ENCODE measurements at places on chromosomes 2 and 18.
A peak's percentile ranks its signal among the peaks of the same experiment; 100 is the strongest.

- DNase-seq = no peak
These were observed 56.7 kb downstream of the NEMP2 start for GRCh38 chr2:190477661-190478454.

DNA sequence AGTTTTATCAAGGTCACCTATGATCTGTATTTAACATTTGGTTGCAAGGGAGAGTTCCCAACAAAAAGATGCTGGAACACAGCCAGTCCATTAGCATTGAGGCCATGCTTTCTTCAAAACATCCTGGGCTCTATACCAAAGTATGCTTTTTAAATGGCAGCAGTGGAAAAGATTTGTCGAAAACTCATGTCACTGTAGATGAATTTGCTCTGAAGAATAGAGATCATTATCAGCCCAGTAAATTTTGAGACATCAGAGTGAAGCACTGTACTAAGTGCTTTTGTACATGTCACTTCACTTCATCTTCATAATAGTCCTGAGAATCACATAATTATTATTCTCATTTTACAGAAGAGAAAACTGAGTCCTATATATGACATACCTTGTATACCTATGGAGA, 189.8 kb downstream of the CAMKMT start:
- DNase-seq = no peak

DNA sequence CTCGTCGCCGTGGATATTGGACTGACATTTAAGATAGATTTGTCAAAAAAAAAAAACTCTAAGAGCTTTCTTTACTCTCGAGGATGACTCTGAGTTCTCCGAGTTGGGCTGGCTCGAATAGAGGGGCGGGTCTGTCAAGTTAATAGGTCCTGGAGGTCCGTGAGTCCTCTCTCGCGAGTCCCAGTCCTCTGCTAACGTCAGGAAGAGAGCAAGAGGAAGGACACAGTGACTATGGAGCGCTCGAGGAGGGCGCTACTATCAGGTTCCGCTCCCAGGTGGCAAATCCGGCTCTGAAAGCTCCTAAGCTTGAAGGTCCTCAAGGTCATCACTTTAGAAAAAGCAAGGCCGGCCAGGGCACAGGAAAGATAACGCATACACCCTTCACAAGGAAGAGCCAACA, 404 bp upstream of the AKAIN1 start:
- DNase-seq = no peak

GRCh38 chr18:24561369-24561965, 101.0 kb downstream of the HRH4 start:
- no peak for DNase-seq

DNA sequence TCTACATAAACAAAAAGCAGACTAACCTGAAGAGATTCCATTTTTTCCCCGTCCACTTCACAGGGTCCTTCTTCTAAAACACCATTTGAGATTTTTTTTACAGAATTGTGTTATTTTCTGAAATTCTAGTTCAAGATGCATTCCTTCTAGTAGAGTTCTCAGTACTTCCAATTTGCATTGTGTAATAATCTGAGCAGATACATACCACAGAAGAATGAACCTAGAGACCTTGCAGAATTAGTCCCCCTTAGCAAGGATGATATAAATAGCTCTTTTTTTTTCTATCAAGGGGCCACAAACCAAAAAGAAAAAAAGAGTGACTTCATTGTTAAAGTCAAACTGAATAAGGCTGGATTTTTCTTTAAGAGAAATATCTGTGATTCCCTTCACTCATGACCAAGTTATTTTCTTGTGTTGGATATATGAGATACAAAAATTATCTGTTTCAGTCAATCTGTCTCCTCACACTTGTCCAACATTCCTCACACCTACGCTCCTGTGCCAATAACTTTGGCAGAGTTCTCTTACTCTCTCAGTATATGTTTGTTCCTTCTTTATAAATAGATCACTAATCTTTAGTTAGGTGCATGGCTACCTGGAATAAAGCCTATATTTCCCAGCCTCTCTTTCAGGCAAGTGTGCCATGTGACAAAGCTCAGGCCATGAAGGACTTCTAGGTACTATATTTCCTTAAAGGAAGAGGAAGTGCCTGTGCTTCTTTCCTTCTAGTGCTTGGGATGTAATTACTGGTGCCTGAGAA, 183.5 kb downstream of the ZNF385B start:
- no peak for DNase-seq

DNA sequence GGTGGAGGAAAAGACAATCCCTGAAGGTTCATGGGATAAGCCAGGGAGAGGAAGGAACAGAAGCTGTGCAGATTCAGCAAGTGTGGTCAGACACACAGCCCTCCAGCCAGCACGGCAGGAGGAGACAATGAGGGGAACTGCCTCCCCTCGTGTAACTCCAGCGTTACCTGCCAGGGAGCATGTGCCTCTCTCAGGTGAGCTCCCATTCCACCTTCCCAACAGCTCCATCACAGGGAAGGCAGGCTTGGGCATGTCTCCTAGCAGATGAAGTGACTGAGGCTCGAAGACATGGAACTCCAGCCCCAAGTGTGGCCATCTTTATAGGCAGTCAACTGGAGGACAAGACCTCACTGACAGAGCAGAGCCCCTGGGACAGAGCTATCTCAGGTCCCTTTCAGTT, 47.4 kb downstream of the ZBTB7C start:
- no peak for DNase-seq

GRCh38 chr2:238644095-238645081, 203.5 kb upstream of the TWIST2 start:
- DNase-seq = no peak

- no peak for DNase-seq
These were observed 57.2 kb downstream of the NYAP2 start for GRCh38 chr2:225456619-225457260.

- no peak for DNase-seq
These were observed 119.8 kb downstream of the NDUFA10 start for GRCh38 chr2:239905306-239905705.

DNA sequence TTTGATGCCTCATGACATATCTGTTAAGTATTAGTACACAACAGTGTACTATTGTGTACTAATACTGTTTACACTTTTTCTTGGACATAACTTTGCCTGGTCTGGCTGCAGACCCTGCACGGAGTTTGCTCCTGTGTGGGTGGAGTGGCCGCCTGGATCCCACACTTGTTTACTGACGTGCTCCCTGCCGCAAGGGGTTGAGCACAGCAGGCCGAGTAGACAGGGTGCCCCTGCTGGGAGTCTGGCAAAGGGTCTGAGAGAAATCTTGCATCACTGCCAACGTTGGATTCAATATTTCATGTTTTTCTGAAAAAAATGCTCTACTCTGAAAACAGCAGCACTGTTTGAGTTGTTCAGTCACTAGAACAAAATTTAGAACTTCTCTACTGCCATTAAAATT, 59.0 kb downstream of the PDK1 start:
- DNase-seq = no peak

DNA sequence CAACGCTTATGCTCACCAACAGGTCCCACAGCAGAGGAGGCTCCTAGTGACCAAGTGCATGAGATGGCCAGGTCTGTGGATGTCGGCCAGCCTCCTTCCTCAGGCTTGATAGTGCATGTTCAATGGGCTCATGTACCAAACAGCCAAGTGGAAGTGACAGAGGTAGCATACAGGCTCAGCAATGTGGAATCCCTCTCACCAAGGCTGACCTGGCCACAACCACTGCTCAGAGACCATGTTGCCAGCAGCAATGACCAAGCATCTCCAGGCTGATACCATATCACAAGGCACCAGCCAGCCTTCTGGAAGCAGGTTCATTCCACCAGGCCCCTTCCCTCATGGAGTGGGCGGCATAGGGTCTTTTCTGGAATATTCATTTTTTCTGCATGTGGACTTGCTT, 61.5 kb downstream of the REEP1 start:
- DNase-seq = no peak

- no peak for DNase-seq
These were observed 37.3 kb downstream of the EFR3B start for GRCh38 chr2:25079050-25079635.

DNA sequence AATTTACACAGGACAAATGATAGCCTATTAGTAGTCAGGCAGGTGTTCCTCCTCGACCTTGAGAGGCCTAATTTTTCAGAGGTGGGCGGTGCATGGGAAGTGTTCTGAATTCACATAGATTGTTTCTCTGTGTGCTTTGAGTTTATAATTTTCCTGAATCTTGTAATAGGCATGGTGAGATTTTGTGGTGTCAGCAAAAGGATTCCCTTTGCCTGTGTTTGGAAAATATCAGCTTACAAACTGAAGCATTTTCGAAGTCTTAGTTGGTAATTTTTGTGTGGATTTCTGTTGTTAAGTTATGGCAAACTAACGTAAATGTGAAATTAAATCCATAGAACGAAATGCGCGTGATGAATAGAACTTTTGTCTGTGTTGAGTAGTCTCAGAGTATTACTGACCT, 194.0 kb upstream of the RBMS1 start:
- DNase-seq = no peak

GRCh38 chr2:130352237-130352636, 3.6 kb upstream of the PTPN18 start:
- DNase-seq = no peak

- DNase-seq = no peak
These were observed 56.3 kb downstream of the GREB1L start for GRCh38 chr18:21298351-21298750.

GRCh38 chr2:10172033-10172871, 49.7 kb downstream of the RRM2 start:
- no peak for DNase-seq

DNA sequence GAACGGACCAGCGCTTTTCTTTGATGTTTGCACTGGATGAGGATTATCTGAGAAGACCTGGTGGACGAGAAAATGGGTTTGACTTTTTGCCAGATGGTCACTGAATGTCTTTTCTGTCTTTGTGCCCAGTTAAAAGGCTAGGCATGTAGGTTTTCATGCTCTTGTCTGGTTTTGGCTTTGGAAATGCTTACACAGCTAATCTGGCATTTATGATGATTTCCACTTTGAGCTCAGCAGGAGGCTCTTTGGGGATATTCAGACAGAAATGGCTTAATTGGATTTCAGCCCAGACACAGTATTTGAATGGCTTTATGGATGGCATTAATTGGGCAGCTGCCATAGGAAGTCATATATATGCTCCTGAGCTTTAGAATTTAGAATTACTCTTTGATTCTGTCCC, 59.6 kb downstream of the NCK2 start:
- no peak for DNase-seq

DNA sequence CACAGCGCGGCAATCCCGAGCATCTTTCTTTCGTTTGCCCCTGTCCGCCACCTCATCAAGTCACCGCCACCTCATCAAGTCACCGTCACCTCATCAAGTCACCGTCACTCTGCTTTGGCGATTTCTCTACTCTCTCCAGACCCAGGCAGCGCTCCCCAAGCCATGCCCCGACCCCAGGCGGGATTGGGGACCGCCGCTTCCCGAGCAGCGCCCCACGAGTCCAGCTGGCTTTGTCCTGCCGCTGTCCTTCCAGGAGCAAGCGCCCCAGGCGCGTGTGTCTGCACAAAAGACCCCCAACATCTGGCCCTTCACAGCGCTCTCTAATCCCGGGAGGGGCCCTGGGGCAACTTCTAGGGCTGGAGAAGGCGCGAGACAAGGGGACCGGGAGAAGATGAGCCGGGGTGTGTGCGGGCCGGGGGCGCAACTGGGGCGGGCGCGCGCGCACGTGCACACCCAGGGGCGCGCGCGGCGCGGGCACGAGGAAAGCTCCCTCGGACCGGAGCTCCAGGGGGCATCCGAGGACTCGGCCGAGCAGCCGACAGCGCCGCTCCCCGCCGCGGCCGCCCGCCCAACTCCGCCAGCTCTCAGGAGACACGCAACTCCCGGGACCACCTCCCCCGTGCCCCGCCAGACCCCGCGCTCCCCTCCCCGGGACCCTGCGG, 633 bp upstream of the RNF152 start:
- peak; percentile 92 for DNase-seq

DNA sequence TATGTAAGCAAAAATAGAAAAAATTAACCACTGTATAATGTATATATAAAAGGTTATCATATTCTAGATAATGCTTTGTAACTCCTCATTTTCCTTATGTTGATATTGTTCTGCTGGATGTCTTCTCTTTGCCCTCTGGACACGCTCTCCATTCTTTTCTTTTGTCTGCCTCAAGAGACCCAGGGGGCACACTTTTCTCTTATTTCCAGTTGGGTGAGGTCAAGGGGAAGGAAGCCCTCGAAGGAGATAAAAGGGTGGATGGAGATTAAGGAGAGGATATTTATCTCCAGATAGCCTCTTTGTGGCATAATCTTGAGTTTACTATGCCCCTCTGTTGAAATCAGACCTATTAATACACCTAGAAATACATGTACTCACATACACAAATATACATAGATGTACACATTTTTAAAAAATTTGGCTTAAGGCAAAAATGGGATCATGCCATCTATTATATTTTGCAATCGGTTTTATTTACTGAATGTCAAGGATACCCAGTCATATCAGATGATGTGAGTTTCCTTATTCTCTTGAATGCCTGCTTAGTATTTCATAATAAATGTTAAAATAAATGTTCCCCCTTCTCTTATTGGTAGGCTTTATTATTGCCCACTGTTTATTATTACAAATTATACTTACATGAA, 65.3 kb downstream of the LCLAT1 start:
- DNase-seq = no peak

DNA sequence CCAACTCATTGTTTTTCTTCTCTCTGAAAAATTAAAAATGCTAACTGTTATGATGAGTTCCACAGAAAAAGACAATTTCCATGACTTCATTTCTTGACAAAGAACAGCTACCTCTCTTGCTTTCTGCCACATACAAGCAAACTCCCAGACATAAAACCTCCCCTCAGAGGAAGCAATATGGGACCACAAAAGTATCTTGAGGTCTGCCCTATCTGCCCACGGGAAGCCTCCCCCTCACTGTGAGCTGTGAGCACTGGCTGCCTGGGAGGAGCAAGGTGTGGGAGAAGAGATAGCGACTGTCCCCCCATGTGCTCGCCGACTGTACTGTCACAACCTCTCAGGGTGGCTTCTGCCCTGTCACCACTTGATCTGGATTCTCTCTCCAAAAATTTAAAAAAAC, 69.7 kb upstream of the NRP2 start:
- no peak for DNase-seq

DNA sequence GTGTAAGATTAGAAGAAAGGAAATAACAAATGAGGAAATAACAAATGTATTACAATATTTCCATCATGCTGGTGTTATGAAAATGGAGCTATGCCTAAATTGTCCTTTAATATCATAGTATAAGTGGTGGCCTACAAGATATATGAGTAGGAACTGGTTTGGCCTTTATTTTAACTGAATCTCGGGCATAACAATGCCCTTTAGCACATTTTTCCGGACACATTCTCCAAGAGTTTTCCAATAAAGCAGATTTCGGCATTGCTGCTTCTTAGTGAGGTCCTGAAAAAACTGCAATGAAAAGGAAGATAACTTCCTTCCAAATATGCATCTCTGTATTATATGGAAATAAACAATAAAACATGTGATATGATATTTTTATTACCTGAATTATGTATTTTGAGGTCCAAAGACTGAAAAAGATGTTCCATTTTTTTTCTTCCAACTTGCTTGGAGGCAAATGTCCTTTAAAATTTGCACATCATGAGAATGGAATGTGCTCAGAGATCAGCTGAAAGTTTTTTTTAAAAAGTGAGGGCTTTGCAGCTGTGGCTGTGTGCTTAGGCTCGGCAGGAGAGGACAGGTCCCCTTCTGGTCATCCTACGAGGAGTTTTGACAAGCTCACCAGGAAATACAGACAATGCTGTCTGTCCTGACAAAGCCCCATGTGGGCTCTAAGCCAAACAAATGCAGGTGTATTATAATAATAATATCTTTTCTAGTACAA, 132.3 kb upstream of the RND3 start:
- no peak for DNase-seq
